ENCODE measurements at places on chromosomes 1 and 21. TPM values are rescaled to one million over a fixed set of nuclear protein-coding genes. Genes with fewer than 3 reads are reported as not detected.

LRRC8C gene
- 10.1 TPM for polyA plus RNA-seq

DNA sequence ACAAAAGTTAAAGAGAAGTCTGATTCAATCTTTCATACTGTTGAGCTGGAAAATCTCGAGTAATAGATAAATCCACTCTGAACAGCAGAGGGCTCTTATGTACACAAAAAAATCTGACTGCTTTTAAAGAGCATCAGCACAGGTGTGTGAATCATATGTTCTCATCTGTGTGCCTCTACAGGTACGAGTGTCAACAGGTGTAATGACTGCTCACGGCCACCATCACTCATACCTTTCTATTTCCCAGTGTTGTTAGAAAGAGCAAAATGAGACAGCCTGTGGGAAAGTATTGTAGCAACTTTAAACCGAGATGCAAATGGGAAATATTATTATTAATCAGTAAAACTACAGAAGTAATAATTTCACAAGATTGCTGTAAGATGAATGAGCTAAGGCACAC lies 49.0 kb upstream of the SCAF4 start:
- DNase-seq = no peak

DNA sequence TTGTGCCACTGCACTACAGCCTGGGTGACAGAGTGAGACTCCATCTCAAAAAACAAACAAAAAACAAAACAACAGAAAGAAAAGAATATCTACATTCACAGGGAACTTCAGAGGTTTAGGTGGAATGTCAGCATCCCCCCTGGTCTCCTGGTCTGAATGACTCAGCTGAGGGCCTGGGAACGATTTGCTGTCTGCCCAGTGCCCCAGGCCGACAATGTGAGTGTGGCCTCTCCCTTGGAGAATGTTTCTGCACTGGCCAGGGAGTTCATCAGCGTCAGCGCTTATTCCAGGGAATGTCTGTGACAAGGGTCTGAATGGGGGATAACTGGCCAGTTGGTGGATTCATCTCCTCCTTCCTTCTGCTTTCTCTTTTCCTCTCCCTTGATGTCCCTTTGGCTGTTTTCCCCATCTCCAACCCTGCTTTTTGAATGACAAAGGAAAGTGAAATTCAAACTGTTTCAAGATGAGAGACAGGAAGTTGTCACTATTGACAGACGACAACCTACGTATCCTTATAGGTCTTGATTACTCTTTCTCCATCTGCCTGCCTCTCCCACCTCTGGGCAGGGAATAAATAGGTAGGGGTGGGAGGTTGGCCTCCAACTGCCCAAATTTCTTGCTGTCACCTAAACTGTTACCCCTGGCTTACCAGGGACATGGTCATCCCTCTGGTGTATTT lies 213.1 kb downstream of the HHAT start:
- no peak for DNase-seq

WDTC1 gene
- 42.6 TPM for polyA plus RNA-seq

DNA sequence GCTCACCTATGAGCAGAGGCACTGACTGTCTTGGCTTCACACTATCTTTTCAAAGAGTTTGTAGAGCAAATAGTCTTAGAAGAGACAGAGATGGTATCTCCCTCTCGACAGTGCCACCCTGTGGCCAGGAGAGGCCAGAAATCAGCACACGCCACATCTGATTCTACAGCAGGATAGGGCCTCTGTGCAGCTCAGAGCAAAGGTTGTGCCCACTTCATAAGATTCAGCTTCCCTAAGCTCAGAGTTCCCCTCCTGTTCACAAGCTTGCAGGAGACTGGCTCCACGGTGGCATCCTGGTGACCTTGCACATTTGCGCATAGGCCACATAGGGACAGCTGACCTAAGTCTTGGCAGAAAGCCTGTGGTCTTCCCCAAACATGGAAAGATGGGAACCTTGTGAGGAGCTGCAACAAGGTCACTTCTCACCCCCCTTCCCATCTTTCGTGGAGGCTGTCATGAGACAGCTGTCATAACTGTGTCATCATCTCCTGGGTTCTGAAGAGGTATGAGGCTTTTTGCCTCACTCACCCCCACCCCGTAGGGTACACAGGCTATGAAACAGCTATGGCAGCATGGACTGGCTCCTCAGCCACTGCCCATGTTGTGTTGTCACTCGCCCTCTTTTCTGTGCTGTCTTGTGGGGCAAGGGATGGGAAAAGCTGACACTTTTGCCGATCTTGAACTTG lies 3.0 kb downstream of the ITLN2 start:
- peak; percentile 37 for DNase-seq

- no peak for DNase-seq
These were observed 206.4 kb downstream of the PTPRC start for GRCh38 chr1:198845271-198845670.

GRCh38 chr21:35849144-35849543 lies 211.2 kb downstream of the SETD4 start:
- DNase-seq = no peak

GRCh38 chr1:180173952-180174351 lies 19.3 kb downstream of the QSOX1 start:
- DNase-seq = no peak

KRTAP11-1 gene
- not detected for polyA plus RNA-seq

GRCh38 chr1:243851765-243852164 lies 1.7 kb upstream of the AKT3 start:
- DNase-seq = no peak

REG4 gene
- 0.91 TPM for polyA plus RNA-seq

RPAP2 gene
- polyA plus RNA-seq = 28.9 TPM

DNA sequence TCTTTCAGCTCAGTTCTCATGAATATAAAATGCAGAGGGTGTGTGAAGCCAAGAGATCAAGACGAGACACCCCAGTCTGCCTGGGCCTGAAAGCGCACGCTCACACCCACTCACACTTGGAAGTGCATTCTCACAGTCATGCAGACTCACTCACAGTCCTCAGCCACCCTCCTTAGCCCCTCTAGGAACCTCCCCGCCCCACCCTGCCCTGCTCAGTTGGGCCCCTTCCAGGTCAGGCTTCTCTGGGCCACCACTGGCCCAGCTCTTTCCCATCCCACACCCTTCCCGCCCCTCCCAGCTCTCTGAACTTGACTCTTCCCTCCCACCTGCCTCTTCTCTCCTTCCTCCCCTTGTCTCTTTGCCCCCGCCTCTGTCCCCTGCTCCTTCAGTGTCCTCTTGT lies 93.8 kb downstream of the EPHB2 start:
- no peak for DNase-seq

- DNase-seq = no peak
These were observed 30.8 kb upstream of the CPLANE2 start for GRCh38 chr1:16267690-16268180.

DNA sequence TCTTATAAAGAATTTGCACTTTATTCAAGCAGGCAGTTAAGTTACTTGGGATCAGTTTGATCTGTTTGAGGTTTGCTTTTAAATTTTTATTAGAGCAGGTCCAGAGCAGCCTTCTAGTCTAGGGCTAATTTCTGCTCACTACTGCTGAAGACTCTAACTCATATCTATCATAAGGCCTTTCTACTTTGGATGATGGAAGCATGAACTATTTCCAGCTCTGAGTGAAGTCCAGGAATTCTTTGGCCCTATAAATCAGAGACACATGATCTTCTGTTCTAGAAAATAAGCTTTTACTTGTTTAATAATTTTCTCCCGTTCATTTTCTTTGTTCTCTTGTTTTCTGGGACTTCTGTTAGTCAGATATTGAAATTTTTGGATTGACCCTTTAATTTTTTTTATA lies 14.7 kb downstream of the NIBAN1 start:
- DNase-seq = no peak

KRTAP13-2 gene
- polyA plus RNA-seq = not detected

DNA sequence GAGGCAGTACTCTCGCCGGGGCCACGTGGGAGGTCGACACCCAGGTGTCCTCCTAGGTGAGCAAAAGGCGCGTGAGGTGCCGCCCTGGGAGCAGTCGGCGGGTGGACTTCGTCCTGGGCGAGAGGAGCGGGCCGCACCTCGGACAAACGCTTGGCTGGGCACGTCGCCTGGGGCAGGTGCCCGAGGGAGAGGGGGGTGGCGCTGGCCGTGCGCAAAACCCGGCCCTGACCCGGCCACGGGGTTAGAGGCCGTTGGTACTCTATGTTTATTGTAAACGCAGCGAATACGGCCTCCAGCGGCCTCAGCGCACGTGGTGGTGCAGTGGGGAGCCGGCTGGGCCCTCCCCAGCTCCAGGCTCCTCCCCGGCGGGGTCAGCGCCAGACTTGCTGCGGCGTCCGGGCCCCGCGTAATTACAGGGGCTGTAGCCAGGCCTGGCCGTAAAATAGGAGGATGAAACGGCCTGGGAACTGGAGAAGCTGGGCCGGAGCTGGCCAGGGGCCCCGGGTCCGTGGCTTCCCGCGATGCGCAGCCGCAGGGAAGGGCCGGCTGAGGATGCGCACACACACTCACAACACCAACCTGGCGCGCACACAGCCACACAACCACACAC lies 1.6 kb upstream of the EFNA1 start:
- DNase-seq = no peak

GRCh38 chr1:21886486-21887215 lies 50.5 kb downstream of the HSPG2 start:
- no peak for DNase-seq

DNA sequence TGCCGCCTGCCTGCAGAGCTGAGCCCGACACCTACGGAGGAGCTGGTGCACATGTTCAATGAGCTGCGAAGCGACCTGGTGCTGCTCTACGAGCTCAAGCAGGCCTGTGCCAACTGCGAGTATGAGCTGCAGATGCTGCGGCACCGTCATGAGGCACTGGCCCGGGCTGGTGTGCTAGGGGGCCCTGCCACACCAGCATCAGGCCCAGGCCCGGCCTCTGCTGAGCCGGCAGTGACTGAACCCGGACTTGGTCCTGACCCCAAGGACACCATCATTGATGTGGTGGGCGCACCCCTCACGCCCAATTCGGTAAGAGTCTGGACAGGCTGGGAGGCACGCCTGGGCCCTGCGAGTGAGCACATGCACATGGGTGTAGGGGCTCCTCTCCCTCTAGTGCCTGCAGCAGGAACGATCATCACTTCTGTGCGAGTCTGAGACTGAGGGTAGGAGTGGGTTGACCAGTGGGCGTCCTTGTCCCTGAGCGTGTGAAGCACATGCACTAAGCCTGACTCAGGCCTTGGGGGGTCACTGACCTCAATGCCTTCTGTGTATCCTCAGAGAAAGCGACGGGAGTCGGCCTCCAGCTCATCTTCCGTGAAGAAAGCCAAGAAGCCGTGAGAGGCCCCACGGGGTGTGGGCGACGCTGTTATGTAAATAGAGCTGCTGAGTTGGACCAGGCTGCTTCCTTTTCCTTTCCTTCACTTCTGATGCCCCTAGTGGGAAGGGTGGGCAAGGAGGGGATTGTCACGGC lies 6.9 kb downstream of the DMAP1 start:
- DNase-seq = no peak

CADM3 gene
- polyA plus RNA-seq = 0.14 TPM

GRCh38 chr1:82578086-82578726 lies 777.5 kb downstream of the ADGRL2 start:
- no peak for DNase-seq

DMBX1 gene
- 0.06 TPM for polyA plus RNA-seq

- DNase-seq = no peak
These were observed 124.7 kb upstream of the KIAA0040 start for GRCh38 chr1:175317309-175317708.

- DNase-seq = no peak
These were observed 3.3 kb upstream of the MEF2D start for GRCh38 chr1:156503698-156504437.

TARBP1 gene
- 54.2 TPM for polyA plus RNA-seq

GRCh38 chr1:2492091-2492490 lies 16.0 kb downstream of the PLCH2 start:
- DNase-seq = no peak

DNA sequence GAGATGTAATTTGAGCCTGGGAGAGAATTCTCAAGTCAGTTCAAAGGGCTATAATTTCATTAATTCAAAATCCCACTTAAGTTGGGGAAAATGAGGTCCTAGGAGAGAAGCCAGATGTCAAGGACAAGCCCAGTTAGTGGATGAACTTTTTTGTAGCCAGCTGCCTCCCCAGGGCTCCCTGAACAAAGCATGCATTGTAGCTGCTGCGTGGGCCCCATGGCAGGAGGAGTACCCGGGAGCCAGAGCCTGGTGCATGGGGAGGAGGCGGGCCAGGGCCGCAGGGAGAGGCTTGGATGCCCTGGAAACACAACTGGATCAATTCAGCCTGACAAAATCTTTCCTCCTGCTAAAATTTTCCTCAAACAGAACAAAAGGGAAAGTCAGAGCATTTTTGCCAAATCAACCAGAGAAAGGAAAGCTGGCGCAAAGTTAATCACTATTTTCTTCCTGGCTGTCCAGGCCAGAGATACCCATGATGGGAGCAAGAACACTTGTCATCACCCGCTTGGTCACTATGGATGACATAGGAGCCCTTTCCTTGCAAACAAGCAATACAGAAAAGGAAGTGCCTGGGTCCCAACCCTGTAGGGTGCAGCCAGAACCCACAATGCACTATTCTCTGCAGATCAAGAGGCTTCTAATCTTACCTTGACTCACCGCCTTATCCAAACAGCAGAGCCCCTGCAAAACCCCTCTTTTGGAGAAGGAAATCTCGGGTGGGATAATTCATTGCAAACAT lies 248.1 kb upstream of the RAB4A start:
- no peak for DNase-seq

DNA sequence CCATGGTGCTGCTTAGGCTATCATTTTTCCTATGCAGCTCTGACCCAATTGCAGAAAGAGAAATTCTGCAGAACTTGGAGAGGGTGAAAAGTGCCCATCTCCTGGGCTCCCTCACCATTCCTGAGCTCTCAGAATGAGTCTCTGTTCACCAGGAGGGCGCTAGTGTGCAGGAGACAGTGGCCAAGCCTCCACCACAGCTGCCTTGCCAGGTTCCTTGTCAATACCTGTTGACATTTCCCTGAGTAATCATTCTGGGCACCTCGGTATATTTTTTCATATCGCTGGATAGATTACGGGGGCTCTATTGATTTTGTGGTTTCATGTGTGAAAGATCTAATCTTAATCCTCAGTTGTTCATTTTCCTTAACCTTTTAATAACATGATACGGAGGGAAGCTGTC lies 13.0 kb upstream of the C8B start:
- DNase-seq = no peak

GRCh38 chr1:37560401-37561132 lies 3.8 kb downstream of the DNALI1 start:
- no peak for DNase-seq

DNA sequence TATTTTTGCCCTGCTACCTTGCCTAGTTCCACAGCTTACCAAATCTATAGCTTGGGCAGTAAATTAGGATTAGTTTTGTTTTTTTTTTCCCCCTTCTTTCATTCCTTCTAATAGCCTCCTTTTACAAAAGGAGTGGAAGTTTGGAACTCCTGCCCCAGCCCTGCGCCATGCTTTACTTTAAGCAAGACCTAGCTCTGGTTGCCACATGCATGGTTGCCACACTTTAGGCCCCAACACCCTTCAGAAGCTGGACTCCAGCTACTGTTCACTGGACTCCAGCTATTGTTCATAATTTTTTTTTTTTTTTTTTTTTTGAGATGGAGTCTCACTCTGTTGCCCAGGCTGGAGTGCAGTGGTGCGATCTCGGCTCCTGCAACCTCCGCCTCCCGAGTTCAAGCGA lies 115.8 kb downstream of the NR5A2 start:
- DNase-seq = no peak
